RPMI8226 (cell line): ENCODE measurements at places on chromosomes 12 and 14.

DNA sequence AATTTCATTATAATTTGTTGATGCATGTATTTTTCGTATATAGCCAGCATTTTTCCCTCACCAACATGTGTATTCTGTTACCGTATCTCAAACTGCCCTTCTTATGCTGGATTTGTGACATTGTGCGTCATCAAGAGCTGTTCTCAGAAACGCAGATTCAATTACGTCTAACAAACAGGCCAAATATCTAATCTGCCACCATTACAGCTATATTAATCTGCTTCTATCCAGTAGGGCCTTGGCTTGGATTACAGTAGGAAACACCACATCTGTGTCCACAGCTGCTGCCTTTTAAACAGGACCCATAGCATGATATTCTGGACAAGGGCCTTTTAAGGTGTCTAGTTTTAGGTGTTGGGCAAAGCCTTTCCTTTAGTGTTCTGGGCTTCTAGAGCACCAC is 140.6 kb downstream of the PDE3A start:
- no peak for DNase-seq

GRCh38 chr12:122366685-122367475 is 55.6 kb downstream of the CLIP1 start:
- no peak for DNase-seq

DNA sequence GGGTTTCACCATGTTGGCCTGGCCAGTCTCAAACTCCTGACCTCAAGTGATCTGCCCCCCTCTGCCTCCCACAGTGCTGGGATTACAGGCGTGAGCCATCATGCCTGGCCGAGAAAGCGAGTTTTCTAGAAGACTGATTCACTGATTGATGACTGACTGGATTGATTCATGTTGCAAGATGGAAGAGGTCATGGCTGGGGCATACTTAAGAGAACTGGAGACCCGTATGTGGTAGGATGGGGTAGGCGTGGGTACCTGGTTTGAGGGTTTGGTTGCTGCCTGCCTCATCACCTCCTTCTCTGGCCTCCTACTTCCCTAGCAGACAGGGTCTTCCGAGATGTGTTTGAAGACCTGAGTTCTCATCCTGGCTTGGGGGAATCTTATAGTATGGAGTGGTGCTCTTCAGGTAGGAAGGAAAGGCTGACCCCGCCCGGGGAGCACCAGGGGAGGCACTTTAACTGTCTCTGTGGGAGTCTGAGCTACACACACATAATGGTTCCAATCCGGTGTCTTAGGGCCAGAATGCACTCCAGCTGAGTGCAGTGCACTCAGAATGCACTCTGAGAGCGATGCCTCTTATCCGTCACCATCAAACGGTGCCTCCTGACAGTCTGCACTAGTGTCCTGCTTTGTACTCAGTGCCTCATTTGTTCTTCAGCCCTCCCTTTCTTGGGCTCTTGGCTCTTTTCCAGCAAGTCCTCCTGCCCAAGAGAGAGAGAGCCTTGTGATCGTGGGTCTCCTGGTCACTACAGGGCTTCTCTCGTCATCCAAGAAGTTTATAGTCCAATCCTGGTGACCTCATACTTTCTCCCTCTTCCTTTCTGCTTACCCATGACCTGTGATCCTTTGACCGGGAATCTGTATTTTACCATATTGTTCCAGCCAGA is 19.7 kb downstream of the PLEKHG3 start:
- no peak for DNase-seq

GRCh38 chr12:121804417-121805111 is 755 bp downstream of the SETD1B start:
- peak; percentile 49 for DNase-seq

DNA sequence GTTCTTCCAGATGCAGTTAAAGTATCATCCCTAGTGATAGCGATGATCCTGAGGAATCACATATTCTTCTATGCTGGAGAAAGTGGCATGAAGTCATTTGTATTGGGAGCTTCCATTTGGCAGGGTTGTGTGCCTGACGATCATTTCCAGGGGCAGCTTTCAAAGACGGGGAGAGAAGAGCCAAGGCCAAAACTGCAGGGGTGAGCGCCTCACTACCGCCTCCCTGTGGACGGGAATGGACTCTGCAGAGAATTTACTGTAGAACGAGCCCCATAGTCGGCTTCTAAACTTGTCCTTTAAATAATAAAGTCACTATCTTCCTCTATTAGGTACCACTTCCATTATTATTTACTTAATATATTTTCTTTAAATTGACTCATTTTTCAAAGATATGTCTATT is 555.9 kb upstream of the TMEM132C start:
- no peak for DNase-seq

- no peak for DNase-seq
These were observed 76.7 kb downstream of the MED13L start for GRCh38 chr12:116200812-116201211.

GRCh38 chr14:67060546-67060945 is 128.7 kb upstream of the GARIN2 start:
- DNase-seq = no peak

- DNase-seq = no peak
These were observed 92.3 kb downstream of the KCNK13 start for GRCh38 chr14:90154110-90154509.

DNA sequence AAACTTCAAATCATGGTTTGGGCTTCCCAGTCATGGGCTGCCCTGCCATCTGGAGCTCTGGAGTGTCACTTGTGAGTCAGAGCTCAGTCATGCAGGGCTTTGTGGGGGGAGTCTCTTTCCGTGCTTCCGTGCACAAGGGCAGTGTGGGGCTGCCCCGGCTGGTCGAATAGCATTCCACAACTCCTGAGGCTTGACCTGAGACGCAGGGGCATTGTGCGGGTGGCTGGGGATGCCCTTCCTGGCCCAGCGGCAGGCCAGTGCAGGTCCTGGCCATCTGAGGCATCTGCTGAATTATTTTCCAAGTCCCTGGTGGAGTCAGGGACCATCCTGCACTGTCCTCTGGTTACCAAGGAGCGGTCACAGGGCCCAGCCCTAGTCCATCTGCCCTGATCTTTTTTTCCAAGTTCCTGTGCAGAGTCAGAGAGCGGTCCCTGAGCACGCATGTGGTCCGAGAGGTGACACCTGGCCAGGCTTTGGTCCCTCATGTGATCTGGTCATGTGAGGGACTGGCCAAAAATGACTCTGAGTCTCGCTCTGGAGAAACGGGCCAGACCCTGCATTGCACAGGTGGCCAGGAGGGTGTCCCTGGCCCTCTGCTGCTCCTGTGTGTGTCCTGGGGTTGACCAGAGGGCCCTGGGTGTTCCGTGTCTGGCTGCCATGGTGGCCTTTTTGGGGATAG is 167.0 kb upstream of the ALG10B start:
- DNase-seq = no peak

- DNase-seq = no peak
These were observed 26.1 kb downstream of the LEMD3 start for GRCh38 chr12:65195387-65196055.

DNA sequence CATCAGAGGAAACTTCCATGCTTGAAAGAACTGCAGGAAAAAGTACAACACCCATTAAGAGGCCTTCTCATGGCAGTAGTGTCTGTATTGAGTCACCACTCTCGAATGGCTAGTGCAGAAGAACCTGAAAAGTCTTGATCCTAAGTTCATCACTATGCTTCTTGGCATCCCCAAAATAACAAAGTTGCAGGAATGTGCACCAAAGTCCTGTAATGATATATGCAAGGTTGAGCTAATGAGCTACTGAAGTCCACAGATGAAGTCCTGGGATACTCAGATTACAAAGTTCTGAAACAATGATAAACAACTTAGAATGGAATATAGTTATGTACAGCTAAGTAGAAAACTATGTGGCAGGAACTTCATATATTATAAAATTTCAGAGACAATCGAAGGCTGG is 545.4 kb downstream of the FOXG1 start:
- no peak for DNase-seq

DNA sequence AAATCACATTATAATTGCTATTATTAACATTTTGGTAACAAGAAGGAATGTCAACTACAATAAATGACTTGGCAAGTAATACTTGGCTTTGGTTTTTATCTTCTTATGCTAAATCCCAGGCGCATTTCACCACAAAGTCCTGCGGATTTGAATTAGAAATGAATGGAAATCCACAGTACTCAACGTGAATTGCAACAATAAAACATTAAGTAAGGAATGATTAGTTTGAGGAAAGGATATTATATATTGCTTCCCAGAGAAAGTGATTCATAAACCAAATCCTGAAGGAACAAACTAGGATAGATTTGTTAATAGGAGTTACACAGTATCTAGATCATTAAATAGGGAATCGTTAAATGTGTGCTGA is 1089.7 kb downstream of the TRHDE start:
- DNase-seq = no peak

DNA sequence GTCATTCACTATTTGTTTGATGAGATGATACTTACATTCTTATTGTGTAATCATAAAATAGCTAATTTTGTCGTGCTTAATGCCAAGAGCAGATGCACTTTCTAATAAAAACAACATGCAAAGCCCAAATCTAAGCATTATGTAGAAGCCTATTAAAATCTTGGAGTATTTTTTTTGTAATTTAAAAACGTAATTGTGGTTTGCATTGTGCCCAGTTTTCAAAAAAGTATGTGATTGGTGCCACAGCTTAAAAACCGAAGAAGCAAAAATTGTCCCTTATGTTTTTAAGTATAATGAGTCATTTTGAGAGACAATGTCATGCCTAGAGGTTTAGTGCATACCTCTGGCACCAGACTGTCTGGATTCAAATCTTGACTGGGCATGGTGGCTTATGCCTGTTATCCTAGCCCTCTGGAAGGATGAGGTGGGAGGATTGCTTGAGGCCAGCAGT is 464.8 kb upstream of the RGS6 start:
- DNase-seq = no peak

DNA sequence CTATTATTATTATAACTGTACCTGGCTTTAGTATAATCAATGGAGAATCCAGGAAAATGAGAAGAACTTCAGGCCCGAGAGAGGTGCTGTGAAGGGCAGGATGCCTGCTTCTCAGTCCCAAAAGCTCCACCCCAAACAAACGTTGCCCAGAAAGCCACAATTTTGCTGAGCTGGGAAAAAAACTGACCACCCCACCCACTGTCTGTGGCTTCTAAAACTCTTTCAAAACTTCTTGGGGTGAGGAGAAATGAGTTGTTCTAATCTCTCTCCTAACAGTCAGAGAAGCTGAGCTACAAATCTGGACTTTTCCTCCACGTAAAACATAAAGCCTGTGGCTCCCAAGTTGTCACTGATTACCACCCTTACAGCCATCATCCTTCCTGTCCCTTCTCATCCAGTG is 13.4 kb downstream of the VDR start:
- peak; percentile 32 for DNase-seq

DNA sequence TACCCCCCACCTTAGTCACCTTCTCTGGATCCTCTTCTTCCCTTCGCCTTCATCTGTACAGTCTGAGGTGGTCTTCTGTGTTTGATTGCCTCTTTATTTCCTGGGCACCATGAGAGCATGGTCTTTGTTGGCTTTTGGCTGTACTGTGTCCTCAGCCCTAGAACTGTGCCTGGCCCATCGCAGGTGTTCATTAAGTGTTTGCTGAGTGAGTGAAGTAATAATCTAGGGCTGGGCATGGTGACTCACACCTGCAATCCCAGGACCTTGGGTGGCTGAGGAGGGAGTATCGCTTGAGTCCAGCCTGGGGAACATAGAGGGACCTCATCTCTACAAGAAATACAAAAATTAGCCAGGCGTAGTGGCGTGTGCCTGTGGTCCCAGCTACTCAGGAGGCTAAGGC is 13.9 kb downstream of the ALDH2 start:
- DNase-seq = no peak

GRCh38 chr14:95361373-95362137 is 41.8 kb upstream of the CLMN start:
- peak; percentile 57 for DNase-seq

GRCh38 chr12:70736351-70737133 is 99.3 kb upstream of the PTPRB start:
- no peak for DNase-seq
